Uterus (tissue), 4 donors: ENCODE measurements at places on chromosomes 3 and 15.

DNA sequence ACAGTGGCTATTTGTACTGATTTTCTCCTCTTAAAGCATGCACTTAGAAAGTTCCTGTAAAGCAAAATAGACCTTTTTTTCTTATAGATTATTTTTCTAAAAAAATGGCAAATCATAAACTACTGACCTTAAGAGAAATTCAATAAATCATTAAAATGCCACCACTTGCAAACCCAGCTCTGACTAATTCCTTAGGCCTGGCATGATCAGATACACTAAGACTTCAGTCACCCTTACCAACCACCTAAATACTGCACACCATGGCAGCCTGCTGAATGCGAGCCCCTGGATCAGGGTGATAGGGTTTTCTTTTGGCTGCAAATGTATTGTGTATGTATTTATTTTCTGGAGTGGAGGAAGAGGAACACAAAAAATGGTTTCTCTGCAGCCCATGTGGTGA is 370.6 kb upstream of the TBL1XR1 start:
- no peak for DNase-seq

- no peak for DNase-seq
These were observed 2.7 kb downstream of the CHDH start for GRCh38 chr3:53843195-53844177.

GRCh38 chr15:59668556-59668955 is 11.2 kb upstream of the GTF2A2 start:
- DNase-seq: no peak

- DNase-seq: no peak
These were observed 694.5 kb upstream of the BCHE start for GRCh38 chr3:166531730-166532129.

DNA sequence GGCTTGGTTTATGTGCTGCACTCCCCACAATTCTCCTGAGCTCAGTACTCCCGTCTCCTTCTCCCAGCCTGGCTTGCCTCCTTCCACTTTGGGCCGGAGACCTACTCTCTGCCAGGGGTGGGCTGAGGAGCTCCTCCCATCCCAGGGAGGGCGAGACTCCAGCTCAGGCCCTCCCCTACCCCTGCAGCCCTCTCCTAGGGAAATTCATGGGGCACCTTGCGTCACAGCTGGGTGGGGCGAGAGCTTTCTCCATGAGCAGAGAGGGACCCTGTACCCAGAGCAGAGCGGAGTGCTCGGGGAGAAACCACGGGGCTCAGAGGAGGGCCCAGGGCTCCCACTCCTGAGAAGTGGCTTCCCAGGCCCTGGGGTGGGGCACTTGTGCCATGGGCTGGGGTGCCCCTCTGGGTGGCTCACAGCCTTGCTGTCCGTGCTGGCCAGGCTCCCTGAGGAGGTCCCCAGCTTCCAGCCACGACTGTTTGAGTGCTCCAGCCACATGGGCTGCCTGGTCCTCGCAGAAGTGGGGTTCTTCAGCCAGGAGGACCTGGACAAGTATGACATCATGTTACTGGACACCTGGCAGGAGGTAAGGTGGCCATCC is 13.3 kb downstream of the VILL start:
- DNase-seq: no peak

- DNase-seq: no peak
These were observed 191.9 kb upstream of the TSC22D2 start for GRCh38 chr3:150216041-150216811.

DNA sequence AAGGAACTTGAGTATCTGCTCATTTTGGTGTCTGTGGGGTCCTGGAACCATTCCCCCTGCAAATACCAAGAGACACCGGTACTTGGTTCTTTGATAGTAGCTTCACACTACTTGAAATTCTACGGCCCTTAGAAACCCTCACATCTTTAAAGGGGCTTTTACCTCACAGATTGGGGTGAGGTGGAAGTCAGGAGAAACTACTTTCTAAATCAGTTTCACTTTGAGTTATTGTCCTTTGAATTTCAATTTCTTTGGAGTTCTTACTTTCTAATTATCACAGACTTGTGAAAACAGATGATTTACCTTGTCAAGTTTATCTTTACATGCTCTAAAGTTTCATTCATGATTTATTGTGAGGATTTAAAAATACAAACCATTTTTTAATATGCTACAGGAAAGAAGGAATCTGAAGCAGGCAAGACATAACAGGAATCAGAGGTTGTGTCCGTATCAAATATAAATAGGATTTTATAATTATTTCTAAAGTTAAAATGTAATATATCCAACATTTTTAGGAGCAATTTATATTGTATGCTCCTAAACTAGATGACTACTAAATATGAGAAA is 98.9 kb downstream of the NEDD4 start:
- DNase-seq: no peak
